ENCODE measurements at places on chromosomes 4 and X. TPM values are rescaled to one million over a fixed set of nuclear protein-coding genes. Genes with fewer than 3 reads are reported as not detected.

- no peak for DNase-seq
These were observed 120.2 kb upstream of the GK2 start for GRCh38 chr4:79528241-79528706.

DNA sequence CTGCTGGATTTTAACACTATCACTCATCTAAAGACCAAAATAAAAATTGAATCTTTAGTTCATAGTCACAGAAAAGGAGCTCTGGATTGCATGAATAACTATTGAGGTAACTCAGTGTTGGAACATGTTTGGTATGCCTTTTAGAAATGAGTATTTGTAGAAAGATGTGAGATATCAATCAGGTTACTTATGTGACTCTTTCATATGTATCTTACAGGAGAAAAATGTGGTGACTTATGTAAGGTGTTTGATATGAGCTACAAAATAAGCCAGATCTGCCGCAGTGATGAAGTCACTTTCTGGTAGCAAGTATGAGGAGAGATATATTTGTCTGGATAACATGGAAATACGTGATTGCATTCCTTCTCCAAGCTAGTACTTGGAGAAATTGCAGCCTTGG is 1653.3 kb upstream of the PCDH7 start:
- no peak for DNase-seq

DNA sequence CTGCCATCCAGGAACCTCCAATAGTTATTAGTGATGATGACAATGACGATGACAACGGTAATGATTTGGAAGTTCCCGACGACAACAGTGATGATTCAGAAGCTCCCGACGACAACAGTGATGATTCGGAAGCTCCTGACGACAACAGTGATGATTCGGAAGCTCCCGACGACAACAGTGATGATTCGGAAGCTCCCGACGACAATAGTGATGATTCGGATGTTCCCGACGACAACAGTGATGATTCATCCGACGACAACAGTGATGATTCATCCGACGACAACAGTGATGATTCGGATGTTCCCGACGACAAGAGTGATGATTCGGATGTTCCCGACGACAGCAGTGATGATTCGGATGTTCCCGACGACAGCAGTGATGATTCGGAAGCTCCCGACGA is 14.7 kb downstream of the CXCR3 start:
- no peak for DNase-seq

DNA sequence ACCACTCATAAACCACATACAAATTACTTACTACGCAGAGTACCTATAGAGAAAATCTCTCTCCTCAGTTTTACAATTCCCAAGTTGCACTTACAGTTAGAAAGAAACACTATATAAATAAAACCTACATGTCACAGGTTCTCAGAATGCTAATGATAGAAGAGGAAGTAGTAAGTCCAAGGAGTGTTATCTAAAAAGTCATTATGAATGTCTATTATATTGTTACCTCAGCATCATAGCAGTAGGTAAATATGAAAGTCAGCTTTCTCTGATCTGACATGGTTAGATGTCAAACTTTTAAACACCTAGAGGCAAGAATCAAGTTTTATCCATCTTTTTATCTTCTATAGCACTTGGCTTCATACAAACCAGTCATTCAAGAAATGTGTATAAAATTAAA is 163.2 kb upstream of the FAM241A start:
- DNase-seq: no peak

Gene MAGEA2
- total RNA-seq: not detected

Gene CT47B1
- not detected for total RNA-seq

Gene ATP8A1
- 70.5 TPM for total RNA-seq

DNA sequence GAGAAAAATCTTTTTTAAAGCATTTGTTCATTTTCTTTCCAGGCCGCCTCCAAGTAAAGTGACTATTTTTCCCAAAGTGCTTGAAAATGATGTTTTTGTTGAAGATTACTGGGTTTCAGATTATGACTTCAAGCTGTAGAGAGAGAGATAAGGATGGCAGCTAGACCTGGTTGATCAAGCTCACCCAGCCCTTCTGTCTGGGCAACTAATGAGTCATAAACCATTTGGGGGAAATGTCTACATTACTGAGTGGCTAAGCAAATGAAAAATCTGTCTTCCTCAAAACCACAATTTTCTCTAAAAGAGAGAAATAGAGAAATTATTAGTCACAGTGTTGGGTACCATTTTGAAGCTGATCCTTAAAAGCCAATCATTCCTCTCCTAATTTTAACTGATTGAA is 355.4 kb upstream of the CPEB2 start:
- DNase-seq: no peak

DNA sequence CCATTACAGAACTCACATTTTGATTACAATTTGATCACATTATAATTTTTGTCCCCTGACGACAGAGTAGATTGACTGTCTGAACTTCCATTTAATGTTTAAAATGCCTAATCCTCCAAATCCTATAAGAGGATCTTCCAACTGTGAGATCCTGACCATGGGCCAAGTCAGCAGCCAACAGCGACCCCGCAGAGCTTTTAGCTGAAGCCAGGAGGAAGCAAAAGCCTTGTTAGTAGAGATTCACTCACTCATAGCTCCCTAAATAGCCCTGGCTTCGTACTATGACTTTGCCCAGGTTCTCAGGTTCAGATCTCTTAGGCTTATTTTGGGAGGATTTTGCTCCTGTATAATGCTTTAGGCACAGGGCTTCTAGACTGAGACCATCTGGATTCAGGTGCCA is 413.1 kb downstream of the NKX6-1 start:
- no peak for DNase-seq

DNA sequence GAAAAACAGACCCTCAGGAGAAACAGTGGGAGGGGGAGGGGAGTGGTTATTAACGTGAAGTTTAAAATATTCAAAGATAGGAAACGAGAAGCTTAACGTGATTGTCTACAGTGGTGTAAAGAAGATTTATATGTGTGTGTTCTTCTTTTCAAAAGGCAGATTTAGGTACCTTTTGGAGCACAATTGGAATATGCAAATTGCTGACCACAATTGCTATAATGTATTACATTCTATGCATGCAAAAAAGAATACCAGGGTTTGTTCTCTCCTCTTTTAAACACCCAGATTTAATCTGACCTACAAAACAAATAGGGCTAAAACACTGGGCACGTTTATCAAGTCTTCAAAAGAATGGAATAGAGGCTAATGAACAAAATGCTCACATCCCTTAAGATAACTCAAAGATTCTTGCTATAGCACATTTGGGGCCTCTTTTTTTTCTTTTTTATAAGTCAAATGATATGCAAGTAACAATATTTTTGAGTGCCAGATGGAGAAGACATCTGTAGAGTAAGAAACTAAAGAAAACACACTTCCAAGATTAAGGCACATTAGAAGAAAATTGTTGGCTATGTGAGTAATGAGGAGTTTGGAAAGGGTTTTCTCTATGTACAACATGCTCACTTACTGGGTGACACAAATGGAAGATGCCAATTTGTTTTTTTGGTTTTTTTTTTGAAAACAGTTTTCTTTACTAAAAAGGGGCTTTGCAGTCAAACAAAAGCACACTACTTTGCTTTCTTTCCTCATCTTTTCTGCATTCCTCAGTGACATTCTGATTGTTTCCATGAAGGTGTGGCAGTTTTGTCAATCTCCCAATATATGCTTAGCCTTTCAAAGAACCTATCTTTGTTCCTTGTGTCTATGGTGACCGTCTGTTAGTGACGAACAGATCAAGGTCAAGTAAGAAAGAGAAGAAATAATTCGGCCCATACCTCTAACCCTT is 240.3 kb downstream of the PALLD start:
- no peak for DNase-seq

DNA sequence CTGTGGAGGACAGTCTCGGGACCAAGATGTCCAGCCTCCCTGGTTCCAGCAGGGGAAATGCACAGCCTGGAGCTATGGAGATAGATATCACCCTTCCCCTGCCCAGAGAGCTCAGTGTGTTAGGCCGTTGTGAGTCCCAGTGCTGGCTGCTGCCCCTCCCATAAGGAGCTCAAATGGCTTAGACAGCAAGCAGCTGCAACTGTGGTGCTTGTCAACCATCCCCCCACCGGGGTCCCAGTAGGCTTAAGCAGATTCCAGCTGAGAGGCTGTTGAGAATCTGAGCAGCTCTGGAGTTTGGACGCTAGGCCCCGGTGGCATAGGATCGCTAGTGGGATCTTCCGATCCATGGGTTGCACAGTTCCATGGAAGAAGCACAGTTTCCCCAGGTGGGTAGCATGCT is 181.8 kb upstream of the POF1B start:
- DNase-seq: no peak

Gene NPY2R
- 1.2 TPM for total RNA-seq

- DNase-seq: no peak
These were observed 175.9 kb downstream of the FBXW7 start for GRCh38 chr4:152360045-152360410.

DNA sequence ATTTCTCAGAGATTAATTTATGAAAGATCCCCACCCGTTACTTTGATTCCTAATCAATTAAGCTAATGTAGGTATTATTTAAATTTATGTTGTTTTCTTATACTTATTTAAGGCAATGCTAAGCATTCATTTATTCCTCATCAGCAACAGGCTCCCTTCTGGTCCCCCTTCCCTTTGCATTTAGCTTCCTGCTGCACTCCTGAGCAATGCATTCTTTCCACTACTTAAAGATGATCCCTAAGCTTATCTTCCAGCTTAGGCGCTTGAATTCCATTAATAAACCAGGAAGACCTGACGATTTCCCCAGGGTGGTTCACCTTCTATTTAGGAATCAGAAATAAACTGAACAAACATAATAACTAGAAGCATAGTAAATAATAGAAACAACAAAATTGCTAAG is 1003.1 kb downstream of the FSTL5 start:
- no peak for DNase-seq

DNA sequence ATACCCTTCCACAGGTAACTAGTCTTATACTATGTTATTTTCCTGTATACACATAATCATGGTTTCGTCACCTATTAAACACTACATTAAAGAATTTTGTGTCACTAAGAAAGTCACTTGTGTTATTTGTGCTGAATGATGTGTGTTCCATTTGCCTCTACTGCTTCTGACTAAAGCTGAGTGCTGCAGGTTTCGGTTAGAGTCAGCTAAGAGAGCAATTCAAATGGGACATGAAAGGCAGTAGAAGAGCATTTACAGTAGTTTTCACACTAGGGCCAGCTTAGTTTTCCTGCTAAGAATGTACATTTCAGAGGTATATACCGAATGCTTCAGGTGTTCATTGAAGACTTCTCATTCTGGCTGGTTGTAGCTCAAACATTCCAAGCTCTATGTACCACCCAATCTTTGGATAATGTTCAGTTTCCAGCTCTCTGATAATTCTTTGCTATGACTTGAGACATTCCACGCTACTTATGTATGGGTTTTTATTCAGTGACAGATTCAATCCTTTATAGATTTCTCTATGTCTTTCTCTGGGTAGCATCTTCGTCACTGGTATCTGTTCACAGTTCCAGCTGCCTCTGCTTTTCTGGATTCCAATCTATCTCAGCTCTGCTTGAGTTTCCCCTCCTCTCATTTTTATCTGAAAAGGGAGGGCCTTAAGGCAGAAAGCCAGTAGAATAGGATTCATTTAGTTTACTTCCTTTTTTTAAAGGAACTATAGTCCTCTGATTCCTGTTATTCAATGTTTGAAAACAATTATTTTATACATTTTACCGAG is 164.4 kb downstream of the CXXC4 start:
- DNase-seq: no peak

- no peak for DNase-seq
These were observed 143.5 kb downstream of the MGST2 start for GRCh38 chr4:139808808-139809756.

DNA sequence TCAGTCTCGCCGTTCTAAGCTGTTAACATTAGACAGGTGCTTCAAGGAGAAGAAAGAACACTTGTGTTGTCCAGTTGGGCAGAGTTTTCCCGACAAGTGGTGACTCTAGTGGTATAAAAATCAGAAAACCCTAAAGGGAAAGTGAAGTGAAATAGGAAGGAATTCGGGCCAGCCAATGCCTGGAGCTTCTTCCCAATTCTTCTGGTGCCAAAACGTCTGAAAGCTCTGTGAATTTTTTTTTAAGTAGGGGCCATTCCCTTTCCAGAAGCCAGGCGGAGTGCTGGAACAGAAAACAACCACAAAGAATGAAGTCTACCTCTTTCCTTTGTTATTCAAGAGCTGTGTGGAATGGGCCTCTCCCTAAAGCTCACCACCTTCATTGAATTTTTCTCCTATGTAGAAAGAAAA is 43.1 kb upstream of the PPARGC1A start:
- DNase-seq: no peak

GRCh38 chr4:33722254-33722653 is 2522.1 kb downstream of the ARAP2 start:
- DNase-seq: no peak

- no peak for DNase-seq
These were observed 82.5 kb upstream of the CPEB2 start for GRCh38 chr4:14919785-14920184.

GRCh38 chrX:18995221-18995620 is 11.3 kb upstream of the PHKA2 start:
- DNase-seq: no peak

DNA sequence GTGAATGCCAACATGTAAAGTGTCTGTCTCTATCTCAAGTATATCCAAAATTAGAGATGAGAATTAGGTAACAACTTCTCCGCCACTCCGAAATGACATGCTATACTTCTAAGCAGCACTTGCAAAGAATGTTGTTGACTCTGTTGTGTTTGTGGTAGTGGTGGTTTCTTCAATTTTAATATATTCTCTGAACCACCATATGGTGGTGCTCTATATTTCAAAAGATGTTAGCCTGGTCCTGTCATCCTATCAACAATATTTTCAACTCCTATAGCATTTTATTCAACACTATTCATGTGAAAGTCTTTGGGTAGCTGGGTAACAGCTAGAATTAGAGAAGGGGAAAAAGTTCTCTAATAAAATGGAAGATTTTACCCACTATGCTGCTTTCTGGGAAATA is 1622.8 kb upstream of the IGFBP7 start:
- no peak for DNase-seq

- no peak for DNase-seq
These were observed 176.5 kb upstream of the CLNK start for GRCh38 chr4:10861036-10861435.

- DNase-seq: no peak
These were observed 77.5 kb downstream of the MID1IP1 start for GRCh38 chrX:38878641-38879340.

DNA sequence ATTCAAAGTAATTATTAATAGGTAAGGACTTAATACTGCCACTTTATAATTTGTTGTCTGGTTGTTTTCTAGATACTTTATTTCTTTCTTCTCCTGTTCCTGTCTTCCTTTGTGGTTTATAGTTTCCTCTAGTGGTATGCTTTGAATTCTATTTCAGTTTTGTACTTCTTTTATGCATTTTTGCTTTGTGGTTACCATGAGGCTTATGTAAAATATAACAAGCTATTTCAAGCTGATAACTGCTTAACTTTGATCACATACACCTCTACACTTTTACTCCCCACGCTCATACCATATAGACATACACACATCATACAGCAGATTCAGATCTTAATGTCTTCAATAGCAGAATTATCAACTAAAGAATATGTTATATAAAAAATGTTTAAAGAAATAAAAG is 192.3 kb downstream of the SCFD2 start:
- DNase-seq: no peak

DNA sequence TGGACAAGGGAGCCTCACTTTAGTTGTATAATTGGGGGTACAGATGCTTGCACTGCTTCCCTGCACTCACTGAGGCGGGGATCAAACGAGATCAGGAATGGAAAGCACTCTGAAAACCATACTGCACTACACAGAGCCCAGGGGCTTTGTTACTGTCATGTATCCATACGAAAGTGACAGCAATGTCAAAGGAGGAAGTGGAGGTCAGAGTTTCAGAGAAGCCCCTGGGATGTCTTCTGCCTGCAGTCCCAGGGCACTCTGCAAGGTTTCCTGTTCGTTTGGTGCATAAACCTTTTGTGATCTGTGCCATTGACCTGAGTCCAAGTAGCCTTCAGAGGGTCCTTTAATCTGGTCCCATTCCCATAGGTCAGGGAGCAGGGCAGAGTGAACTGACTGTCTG is 31.2 kb downstream of the RNF175 start:
- no peak for DNase-seq
